Mucosa of gallbladder (tissue), 1 donor: ENCODE measurements at places on chromosomes 3 and 15. TPM values are rescaled to one million over a fixed set of nuclear protein-coding genes. Genes with fewer than 3 reads are reported as not detected.

DNA sequence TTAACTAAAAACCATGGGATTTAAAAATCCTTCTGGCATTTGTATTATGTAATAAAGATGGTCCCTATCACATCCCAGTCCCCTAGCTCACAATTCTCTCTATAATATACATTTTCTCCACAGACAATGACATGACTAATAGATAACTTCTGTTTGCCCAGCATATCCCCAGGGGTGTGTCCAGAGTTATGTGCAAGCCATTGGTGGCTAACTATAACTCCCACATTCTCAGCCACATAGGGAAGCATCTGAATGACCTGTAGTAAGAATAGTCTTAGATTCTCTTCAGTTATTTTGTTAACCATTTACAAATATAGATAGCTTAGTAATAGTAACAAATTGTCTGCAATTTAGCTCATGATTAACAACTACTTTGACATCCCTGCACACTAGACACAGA lies 52.2 kb upstream of the RBSN start:
- no peak for DNase-seq

DNA sequence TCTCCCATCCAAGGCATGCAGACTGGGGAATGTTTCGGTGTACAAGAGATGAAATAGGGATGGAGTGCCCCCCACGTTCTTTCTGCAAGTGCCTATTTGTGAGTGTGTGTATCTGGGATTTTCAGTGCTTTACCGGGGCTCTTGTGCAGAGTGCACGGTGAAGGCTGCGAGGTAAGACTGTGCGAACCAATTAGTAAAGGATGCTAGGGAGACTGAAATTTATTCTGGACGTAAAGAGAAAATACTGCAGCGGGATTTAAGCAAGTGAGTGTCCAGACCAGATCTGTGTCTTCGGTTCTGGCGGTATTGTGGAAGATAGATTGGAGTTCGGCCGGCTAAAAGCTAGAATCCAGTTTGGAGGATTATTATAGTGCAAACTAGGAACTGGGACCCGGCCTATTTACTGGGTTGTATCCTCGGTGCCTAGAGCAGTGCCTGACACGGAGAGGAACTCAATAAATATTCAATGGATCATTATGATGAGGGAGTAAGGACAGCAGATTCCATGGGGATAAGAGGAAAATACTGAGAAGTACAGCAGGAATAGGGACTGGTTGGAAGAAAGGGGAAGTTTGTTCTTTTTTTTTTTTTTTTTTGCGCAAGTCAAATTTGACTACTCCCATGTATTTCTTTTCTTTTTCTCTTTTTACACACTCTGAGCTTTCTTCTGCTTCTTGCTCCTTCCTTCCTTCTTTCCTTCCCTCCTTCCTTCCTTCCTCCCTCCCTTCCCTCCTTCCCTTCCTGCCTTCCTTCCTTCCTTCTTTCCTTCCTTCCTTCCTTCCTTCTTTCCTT lies 580 bp upstream of the MAGEF1 start:
- DNase-seq = no peak

- no peak for DNase-seq
These were observed 32.2 kb downstream of the PTPN23 start for GRCh38 chr3:47412842-47413520.

DNA sequence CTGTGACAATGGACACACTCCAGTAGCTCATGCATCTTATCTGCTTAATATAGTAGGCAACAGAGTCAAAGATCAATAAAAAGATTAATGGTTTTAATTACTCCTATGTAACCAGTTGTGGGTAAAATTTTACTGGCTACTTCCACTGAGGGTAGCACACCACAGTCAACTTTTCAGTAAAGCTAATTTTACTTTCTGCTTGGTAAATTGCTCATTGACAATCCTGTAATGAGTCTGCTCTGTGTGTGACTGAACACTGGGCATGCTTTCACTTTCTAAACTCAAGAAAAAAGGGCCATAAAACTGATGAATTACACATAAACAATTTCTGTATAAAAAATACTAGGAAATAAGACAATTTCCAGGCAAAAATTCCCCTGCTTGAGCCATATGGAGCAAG lies 838.3 kb downstream of the VGLL3 start:
- DNase-seq = no peak

GRCh38 chr15:25188551-25189101 lies 233.8 kb downstream of the SNRPN start:
- DNase-seq = no peak

DNA sequence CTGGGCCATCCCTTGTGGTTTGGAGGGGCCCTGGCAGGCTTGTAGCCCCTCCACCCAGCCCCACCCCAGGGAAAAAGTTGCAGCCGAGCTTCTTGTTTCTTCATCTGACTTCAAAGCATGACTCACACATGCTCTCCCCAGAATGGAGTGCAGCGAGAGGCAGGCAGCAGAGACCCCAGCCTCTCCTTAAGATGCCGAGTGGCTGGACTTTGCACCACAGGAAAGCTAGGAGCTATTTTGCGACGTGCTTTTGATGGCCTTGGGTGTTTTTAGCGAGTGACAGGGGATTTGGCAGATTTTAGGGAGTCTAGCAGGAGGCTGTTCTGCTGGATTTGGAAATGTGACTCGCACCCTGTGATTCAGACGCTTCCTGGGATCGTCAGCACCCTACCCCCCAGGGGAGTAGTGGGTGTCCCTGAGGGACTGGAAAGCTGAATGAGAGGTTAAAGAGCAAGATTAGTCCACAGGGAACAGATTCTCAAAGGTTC lies 14.2 kb downstream of the BAHD1 start:
- DNase-seq = no peak

DNA sequence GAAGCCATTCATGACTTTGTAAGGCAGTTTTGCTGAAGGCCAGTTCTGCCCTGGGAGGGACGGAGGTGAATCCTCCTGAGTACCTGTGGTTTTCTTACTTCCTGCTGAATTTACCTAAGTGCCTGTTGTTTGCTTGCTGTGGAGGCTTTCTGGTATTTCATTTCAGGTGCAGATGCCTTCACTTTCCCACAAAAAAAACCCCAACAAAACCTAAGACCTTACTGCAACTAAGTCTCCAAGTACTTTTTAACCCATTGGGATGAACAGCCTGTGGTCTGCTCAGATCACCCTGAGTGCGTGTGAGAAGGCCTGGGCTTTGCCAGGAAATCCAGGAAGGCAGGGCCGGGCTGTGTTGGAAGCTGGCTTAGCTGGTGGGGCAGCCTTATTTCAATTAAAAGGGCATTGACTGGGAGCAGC lies 65.3 kb downstream of the IGF1R start:
- no peak for DNase-seq

The GOLGA8H gene
- 0.46 TPM for total RNA-seq

The AEN gene
- total RNA-seq = 34.4 TPM

The ATP13A5 gene
- 0.86 TPM for total RNA-seq

The GRAMD1C gene
- total RNA-seq = 8.2 TPM

The CLK3 gene
- 95.0 TPM for total RNA-seq

The TSEN2 gene
- 13.6 TPM for total RNA-seq

The CADM2 gene
- total RNA-seq = 7.9 TPM

The AKAP13 gene
- 184 TPM for total RNA-seq
